ENCODE measurements at places on chromosomes 16 and 17.

DNA sequence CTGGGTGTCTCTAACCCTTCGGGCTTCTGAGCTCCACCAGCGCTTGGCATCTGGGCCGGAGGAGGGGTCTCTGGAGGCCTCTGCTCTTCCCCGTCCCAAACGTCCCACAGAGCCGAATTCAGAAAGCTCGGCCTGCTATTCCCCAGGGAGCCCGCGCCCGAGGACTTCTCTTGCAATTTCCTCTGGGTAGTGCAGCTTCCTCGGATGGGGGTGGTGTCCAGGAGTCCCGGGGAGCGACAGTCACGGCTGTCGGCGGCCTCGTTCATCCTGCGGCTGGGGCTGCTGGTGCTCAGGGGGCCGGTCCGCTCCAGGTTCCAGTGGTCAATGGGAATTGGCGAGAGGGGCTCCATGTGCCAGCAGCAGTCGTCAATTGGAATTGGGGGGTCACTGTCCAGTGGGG, 11.8 kb upstream of the NLRC3 start:
- no peak for DNase-seq

- no peak for DNase-seq
These were observed 21.4 kb upstream of the SPACA3 start for GRCh38 chr17:32970281-32970680.

DNA sequence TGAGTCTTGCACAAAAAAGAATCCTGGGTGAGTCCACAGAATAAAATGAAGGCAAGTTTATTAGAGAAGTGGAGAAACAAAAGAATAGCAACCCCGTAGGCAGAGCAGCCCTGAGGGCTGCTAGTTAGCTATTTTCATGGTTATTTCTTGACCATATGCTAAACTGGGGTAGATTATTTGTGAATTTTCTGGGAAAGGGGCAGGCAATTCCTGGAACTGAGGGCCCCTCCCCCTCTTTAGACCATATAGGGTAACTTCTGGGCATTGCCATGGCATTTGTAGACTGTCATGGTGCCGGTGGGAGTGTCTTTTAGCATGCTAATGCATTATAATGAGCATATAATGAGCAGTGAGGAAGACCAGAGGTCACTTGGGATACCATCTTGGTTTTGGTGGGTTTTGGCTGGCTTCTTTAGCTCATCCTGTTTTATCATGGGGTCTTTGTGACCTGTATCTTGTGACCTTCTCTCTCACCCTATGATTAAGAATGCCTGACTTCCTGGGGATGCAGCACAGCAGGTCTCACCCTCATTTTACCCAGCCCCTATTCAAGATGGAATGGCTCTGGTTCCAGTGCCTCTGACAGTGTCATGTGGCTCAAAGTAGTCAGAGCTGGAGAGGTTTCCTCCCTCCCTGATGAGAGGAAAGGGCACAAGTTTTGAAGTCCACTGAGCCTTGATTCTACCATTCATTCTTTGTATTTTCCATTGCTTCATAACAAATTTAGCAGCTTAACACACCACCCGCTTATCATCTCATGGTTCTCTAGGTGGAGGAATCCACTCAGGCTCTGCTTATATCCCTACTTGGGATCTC, 55.7 kb upstream of the LGALS9 start:
- DNase-seq: no peak

DNA sequence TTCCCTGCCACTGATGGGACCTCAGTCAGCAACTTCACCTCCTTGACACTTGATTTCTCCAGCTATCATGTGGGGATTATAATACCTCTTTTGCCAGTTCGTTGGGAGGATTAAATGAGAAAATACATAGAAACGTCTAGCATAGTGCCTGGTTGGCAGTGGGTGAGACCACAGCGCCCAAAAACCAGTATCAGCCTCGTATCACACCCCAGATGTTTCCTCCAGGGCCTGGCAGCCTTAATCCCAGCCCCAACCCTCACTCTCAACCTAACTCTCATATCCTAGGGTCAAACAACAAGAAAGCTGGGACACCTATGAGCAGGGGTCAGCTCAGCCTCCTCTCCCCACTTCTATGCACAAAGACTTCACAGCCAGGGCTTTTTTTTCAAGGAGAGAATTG, 14.0 kb upstream of the C16orf78 start:
- DNase-seq: no peak

All from germinal center (tissue), 1 donor.